Hindlimb muscle (tissue), 1 donor: ENCODE measurements at places on chromosomes 5 and 9. TPM values are rescaled to one million over a fixed set of nuclear protein-coding genes. Genes with fewer than 3 reads are reported as not detected.

The TAF11L8 gene
- polyA plus RNA-seq, result not detected

DNA sequence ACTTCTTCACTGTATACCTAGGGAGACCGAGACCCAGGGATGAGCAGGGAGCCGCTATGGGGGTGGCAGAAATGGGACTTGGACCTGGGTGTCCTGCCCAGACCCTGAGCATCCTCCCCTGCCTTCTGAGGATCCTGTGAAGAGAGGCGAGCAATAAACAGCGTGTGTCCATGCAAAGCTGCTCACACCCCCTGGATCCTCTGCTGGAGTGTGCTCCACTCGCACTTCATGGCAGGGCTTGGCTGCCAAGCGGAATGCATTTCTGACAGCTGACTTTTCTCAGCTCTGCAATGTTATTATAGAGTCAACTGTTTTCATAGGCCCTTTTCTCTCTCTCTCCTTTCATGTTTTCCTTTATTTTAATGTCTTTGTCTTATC, 31.0 kb upstream of the ALDH1B1 start:
- DNase-seq, result no peak

GRCh38 chr5:39696672-39697398, 272.1 kb upstream of the DAB2 start:
- DNase-seq, result no peak

GRCh38 chr9:137370865-137371520, 52.0 kb downstream of the EXD3 start:
- no peak for DNase-seq

GRCh38 chr5:173396311-173396993, 68.2 kb upstream of the STC2 start:
- no peak for DNase-seq

The FGF10 gene
- polyA plus RNA-seq, result 4.9 TPM

DNA sequence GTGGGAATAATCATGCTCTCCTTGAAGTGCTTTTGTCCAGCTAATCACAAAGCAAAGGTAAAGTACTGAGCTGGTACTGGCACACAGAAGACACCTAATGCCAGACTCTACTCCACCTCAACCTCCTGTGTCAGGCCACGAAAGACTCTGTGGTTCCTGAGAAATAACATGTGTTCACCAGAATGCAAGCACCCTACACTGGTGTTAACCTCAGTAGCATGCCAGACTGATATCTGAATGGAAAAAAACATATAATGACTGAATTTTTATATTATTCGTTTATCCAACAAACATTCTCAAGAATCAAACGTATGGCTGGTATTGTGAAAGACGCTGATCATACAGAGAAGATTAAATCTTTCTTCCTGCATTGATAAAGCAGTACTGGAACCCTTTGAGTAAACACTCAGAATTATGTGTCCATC, 97.1 kb upstream of the IFNE start:
- DNase-seq, result no peak

GRCh38 chr5:80355686-80356085, 35.9 kb downstream of the SPZ1 start:
- no peak for DNase-seq

The MEIKIN gene
- polyA plus RNA-seq, result not detected

The FAF2 gene
- polyA plus RNA-seq, result 26.0 TPM

DNA sequence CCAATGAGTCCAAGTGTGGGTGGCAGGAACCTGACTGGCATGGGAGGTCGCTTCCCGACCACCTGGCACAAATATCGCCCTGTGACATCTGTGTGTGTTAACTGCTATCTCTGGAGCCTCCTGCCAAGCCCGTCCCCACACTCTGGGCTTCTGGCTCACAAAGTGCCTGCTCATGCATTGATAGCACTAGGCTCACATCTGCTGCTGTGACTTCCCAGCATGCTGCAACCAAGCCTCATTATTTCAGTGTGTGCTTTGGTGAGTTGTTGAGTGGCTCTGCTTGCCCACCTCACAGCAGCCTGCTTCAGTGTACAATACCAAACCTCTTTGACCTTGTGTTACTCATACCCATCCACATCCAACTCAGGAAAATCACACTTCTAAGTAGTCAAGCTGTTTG, 139.8 kb downstream of the APBA1 start:
- DNase-seq, result no peak

GRCh38 chr5:119292701-119293515, 62.9 kb upstream of the TNFAIP8 start:
- DNase-seq, result no peak

The SPINK7 gene
- 0.61 TPM for polyA plus RNA-seq

DNA sequence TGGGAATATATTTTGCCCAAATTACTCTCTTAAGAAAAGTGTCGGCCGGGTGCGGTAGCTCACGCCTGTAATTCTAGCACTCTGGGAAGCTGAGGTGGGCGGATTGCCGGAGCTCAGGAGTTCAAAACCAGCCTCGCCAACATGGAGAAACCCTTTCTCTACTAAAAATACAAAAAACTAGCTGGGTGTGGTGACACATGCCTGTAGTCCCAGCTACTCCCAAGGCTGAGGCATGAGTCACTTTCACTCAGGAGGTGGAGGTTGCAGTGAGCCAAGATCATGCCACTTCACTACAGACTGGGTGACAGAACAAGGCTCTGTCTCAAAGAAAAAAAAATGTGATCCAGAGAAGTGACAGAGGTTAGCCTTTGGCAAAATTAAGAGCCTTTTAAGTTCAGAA, 26.4 kb upstream of the TMEM171 start:
- no peak for DNase-seq

The LRRC14B gene
- 41.2 TPM for polyA plus RNA-seq

The SLC4A9 gene
- 0.18 TPM for polyA plus RNA-seq

DNA sequence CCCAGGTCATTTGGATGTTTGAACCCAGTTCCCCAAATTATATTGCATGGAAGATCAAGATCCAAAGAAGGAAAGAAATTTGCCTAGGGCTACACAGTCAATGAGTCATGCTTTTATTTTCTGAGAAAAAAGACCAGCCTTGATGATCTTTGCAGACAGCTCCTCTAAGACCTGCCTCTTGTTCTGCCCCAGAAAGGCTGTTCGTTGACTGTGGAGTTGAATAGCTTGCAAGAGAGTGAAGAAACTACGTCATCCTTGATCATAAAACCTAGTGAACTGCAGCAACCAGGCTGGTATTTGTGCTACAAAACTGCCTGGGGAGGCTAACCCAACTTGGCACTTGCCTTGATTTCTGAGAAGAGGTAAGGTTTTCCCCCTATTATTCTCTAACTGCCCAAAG, 263.9 kb downstream of the PAPPA start:
- no peak for DNase-seq

GRCh38 chr9:101445353-101446029, 9.9 kb upstream of the ALDOB start:
- DNase-seq, result no peak

DNA sequence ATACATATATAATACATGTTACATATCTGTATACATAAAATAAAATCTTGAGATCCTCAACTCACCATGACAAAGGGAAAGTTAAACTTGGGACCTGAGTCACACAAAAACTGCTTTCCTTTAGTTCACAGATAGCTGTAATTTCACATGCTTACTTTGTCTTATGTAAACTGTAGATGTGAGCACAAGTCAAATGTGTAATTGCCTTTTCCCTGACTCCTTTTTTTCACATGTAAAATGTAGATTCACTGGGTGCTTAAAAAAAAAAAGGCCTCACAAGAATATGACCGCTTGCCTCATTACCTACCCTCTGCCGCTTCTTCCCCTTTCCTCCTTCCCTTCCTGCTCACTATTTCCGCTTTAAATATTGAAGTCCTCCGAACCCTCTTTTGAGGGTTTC, 21.9 kb upstream of the FAM169A start:
- DNase-seq, result no peak

DNA sequence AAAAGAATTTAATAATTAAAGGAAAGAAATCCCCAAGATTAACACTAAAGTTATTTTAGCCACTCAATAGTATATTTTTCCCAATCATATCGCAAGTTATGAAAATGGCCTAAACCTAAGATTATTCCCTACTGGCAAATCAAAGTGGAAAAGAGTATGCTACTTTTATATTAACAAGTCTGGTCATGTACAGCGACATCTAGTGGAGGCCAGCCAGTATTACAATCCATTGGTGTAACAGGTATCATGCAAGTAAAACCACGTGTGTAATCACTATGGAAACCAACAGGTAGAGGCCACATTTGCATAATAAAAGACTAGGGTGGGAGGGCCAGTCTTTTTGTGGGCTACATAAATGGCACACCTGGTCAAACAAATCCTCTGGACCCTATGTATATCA, 976.4 kb upstream of the CDH9 start:
- no peak for DNase-seq

The ADAMTS13 gene
- polyA plus RNA-seq, result 10.4 TPM

DNA sequence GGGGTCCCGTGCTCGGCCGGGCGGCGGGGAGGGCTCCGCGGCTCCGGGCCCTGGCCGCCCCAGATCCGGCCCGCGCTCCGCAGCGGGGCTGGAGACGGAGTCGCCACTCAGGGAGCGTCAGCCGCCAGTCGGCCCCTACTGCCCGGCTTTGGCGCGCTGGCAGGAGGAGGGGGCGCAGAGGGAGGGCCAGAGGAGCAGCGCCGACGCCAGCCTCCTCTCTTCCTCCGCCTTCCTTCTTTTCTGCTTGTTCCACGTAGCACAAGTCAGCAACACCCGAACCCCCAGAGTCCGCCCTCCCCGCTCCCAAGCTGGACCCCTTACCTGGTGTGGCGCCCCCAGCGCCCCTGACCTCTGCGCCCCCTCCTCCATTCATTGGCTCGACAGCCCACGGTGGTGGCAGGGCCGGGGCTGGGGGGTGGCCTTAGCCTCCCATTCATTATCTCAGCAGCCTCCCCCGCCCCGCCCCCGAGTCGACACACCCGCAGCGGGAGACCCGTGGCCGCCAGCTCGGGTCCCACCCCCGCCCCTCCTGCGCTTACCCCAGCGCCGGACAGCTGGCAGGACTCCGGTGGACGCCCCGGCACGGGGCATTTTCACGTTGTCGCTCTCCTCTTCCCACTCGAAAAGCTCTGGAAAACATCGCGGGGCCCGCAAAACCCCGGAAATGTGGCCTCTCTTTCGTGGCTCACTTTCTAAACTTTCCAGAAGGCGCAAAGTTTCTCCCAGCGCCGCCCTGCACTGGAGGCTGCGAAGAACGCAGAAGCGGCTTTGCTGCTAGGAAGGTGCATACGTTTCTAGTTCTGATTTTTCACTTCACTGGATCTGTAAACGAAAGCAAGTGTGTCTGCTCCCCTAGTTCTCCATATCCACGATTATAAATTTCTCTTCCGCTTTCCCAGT, at the start of gene LPAR1:
TSS of gene LPAR1 (minus strand) at position 140 of the 900 bp plus-strand sequence. CDS start 66,353 bp downstream, outside the sequence.
- peak; percentile 82 for DNase-seq

GRCh38 chr5:9782826-9783560, 152.8 kb upstream of the TAS2R1 start:
- DNase-seq, result peak; percentile 32

The FOXD4L5 gene
- 1.1 TPM for polyA plus RNA-seq

DNA sequence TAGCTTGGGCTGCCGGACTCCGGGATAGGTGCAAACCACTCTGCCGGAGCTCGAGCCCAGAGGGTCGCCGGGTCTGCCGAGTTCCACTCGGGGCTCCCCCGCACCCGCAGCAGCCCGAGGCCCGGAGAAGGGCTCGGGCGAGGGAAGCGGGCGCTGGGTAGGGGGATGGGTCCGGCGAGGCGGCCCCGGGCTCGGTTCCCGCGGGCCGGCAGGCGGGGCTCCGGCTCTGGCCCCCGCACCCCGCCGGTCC, 507 bp downstream of the RICTOR start:
- DNase-seq, result no peak

DNA sequence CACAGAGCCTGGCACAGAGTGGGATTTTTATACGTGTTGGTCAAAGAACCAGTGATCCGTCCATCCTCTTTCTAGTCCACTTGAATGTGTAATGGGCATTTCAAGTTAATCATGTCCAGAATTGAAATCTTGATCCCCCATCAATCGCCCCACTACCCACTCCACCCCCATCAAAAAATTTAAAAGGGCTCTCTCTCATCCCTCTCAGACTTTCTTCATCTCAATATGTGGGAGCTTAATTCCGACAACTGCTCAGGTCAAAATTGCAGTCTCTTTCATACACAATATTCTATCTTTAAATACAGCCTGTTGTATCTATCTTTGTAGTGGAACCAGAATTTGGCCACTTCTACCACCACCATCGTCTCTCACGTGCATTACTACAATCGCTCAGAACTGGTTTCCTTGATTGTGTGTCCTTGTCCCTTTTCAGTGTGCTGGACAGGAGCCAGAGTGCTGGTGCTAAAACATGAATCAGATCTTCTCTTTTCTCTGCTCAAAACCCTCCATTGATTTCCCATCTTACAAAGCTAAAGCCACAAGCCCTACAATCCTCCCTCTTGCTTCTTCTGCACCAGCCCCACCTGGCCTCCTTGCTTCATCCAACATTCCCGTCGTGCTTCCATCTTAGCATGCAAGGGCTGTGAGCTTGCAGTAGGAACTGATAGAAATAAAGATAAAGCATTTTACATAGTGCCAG, 786 bp upstream of the KIF3A start:
- no peak for DNase-seq

- DNase-seq, result no peak
Observed at GRCh38 chr9:114166614-114167572, 11.6 kb downstream of the COL27A1 start.

The TMEM171 gene
- polyA plus RNA-seq, result 0.88 TPM

- no peak for DNase-seq
Observed at GRCh38 chr5:135866016-135866415, 29.6 kb downstream of the IL9 start.

DNA sequence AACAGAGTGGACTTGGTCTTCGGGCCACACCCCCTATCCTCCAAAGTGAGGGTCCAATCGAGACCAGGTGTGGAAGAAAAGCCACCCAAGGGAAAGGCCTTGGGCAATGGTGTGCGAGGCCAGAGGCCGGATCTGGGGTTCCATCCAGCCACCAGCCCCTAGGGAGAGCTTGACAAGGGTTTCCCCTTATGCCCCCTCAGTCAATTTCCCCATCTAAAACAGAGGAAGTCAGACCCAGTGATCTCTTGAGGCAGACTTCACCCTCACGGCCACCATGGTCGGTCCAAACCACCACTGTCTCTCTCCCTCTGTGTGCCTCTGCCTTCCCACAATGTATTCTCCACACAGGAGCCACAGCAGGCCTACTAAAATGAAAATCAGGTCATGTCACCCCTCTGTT, 82.9 kb downstream of the C5orf15 start:
- DNase-seq, result no peak

The NXNL2 gene
- polyA plus RNA-seq, result 0.19 TPM

The TAS2R1 gene
- polyA plus RNA-seq, result not detected

The CCL21 gene
- 4.3 TPM for polyA plus RNA-seq

- no peak for DNase-seq
Observed at GRCh38 chr5:148090146-148090772, 26.5 kb downstream of the SPINK5 start.
